ENCODE measurements at places on chromosomes 5 and 9. TPM values are rescaled to one million over a fixed set of nuclear protein-coding genes. Genes with fewer than 3 reads are reported as not detected.

The STING1 gene
- 89.4 TPM for total RNA-seq

The FOXD4L4 gene
- total RNA-seq = 0.25 TPM

The LECT2 gene
- total RNA-seq = not detected

The SVEP1 gene
- total RNA-seq = 0.46 TPM

The CATSPER3 gene
- total RNA-seq = not detected

Data from pulmonary artery endothelial cell (primary cell).